Left ventricle myocardium superior (tissue), 1 donor: ENCODE measurements at places on chromosomes 5 and 9. TPM values are rescaled to one million over a fixed set of nuclear protein-coding genes. Genes with fewer than 3 reads are reported as not detected.

DNA sequence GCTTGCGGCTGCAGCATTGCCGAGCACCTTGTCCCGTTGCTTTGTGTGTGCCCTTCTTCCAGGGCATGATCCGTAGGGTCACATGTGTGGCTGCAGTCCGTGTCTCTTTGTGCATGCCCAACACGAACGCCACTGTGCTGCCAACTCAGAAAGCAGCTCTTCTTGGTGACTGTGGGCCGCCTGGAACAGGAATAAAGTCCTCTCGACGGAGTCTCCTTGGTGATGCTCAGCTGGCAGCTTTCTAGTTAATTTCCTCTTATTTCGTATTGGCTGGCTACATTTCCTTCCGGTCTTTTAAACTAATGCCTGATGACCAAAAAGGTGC lies 5.8 kb downstream of the EXOC3 start:
- DNase-seq = no peak

DNA sequence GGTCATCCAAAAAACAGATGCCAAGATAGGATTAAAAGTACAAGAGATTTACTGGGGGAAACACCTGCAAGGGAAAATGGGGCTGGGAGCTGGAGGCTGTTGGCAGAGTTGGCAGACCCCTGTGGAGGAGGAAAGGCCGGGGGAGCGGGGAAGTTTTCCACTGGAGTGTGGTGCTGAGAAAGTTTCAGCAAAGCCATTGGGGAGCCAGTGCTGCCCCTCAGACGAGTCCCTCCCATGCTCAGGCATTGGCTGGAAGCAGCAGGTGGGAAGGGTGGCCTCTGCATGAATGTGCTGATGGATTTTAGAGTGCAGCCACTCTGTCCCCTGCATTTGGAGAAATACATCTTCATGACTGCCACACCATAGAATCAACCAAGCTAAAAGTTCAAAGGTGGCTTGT lies 52.8 kb downstream of the TTC1 start:
- no peak for DNase-seq

The TEX48 gene
- not detected for total RNA-seq

The BSPRY gene
- total RNA-seq = 0.37 TPM

DNA sequence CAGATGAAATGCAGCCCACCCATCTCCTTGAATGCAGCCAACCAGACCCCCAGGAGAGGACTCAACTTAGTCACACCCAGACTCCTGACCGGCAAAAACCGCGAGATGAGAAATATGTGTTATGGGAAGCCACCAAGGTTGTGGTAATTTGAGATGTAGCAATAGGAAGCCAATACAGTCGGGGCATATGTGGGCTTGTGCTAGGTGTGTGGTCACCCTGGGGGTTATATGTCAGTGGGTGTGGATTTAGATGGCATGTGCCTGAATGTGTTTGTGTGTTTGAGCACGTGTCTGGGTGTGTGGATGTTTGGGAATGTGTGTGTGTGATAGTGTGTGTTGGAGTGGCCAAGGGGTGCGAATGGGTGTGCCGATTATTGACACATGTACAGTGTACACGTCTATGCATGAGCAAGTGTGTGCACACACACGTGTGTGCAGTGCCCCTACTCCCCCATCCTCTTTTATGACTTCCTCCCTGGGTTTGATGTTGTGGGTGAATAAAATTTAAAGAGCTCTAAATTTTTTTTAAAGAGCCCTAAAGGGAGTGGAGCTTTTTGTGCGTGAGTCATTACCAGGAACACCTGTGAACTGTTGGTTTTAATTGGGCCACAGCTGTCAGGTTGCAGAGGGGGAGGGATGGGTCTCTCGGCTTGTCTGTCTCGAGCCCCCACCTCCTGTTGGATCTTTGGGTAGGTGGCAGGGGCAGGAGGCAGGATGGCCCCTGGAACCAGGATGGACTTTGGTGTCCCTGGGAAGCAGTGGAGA lies 86.8 kb downstream of the LHX2 start:
- no peak for DNase-seq

DNA sequence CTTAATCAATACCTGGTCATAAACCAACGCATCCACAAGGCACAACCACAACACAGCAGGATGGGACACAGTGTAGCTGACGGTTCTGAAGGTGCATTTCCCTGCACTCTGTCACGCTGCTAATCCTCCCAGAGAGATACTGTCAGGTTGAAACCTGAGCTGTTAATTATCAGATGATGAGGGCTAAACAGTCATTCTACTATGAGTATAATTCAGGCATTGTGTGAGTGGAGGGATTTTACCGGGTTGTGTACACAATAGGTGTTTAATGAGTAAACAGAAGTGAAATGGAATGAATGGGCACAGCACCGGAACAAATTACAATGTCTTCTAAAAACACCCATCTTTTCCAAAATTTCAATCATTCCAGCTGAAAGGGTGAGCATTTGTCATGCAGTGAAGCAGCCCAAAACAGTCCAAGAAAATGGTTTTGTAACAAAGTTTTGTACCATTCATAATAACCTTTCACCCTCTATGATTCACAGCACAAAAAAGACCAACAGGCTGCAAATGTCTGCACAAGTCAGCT lies 71.5 kb downstream of the ABCA1 start:
- DNase-seq = no peak

DNA sequence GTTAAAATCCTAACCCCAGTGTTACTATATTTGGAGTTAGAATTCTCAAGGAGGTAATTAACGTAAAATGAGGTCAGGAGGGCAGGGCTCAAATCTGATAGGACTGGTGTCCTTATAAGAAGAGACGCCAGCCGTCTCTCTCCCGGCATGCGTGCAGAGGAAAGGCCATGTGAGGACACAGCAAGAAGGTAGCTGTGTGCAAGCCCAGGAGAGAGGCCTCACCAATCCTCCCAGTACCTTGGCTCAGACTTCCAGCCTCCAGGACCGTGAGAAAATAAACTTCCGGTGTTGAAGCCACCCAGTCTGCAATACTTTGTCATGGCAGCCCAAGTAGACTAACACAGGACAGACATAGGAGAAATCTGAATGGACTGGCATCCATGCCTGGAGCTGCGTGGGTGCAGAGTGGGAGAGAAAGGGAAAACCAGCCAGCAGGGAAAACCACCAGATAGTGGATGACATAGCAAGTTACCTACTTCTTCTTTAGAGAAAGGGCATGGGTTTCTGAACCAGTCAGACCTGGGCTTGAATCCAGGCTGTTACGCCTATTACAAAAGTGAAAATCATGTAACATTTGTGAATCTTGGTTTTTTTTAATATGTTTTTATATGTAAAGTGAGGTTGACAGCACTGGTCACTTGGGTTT lies 89.2 kb downstream of the FSTL4 start:
- DNase-seq = no peak

The TERT gene
- not detected for total RNA-seq

GRCh38 chr5:17269201-17269600 lies 51.8 kb downstream of the BASP1 start:
- no peak for DNase-seq

The PRDM9 gene
- total RNA-seq = not detected

- no peak for DNase-seq
Observed at GRCh38 chr5:36526537-36526936, 79.9 kb upstream of the SLC1A3 start.

- no peak for DNase-seq
Observed at GRCh38 chr5:31844622-31845345, 205.9 kb downstream of the PDZD2 start.

GRCh38 chr9:78097541-78097940 lies 65.9 kb upstream of the GNAQ start:
- DNase-seq = no peak

DNA sequence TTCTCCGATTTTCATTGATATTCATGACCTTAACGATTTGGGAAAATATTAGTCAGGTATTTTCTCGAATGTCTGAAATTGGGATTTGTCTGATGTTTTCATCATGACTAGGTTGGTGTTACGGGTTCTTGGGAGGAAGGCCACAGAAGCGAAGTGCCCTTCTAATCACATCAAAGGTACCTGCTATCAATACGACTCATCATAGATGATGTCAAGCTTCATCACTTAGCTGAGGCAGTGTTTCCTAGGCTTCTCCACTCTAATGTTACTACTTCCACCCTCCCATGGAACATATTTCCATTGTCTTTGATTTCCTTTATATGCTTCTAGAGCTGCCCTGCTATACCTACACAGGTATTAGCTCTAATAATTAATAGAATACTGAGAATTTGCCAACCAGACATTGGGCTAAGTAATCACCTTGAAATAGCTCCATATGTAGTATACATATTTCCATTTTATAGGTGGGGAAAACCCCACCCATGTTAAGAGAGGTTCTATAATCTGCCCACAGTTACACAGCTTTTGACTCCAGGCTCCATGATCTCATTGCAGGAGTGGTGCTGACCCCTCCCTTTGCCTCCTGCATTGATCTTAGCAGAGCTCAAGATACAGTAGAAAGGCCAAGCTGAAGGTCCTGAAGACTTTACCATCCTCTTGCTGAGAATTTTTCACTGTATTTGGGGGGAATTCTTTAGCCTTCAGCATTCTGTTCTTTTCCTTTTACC lies 238.6 kb upstream of the ADAMTSL1 start:
- DNase-seq = no peak

DNA sequence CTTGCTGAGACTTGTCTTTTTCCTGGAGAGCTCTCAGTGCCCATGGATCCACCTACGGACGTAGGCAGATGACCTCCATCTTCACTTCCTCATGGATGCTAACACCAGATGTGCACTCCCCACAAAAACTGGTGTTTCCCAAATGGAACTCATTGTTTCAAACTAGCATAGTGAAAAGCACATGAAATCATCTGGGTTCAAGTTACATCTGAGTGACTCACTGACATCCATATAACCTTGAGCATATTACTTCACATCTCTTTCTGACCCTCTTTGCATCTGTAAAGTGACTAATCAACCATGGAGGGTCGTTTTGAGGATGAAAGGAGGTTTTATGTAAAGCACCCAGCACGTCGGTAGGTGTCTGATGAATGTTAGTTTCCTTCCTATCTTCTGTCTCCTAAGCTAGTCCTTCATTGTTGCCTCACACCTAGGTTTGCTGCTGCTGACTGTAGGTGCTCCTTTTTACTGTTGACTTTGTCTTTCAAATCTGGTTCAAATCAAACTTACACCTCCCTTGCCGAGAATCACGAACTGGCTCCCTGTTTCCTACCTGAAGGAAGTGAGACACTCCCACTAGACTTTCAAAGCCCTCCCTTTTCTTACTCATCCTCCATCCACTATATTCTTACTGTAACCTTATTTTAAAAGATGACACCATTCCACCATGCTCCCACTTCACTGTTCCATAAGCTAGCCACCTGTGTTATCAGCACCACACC lies 10.3 kb downstream of the OCLN start:
- no peak for DNase-seq

DNA sequence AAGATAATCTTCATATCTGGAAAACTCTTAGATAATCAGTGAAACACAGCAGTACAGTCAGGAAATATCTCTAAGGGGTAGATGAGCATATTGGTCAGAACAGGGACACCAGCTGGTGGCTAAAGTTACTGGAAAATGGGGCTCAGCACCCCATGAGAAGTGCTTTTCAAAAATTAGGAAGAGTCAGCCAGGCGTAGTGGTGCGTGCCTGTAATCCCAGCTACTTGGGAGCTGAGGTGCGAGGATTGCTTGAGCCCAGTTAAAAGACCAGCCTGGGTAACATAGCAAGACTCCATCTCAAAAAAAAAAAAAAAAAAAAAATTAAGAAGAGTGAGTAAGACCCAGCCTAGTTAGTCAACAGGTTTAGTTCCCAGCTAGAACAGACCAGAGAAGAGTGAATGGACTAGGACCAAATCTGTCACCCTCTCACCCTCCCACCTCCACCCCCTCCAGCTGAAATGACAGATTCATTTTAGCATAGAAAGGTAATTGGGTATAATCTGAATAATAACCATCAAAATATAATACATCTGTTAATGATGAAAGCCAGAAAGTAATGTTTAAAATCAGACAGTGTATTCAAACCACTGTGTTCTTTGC lies 120.9 kb downstream of the CDC42SE2 start:
- no peak for DNase-seq

The LCN9 gene
- not detected for total RNA-seq

GRCh38 chr9:134811673-134812342 lies 68.8 kb upstream of the FCN2 start:
- DNase-seq = no peak

DNA sequence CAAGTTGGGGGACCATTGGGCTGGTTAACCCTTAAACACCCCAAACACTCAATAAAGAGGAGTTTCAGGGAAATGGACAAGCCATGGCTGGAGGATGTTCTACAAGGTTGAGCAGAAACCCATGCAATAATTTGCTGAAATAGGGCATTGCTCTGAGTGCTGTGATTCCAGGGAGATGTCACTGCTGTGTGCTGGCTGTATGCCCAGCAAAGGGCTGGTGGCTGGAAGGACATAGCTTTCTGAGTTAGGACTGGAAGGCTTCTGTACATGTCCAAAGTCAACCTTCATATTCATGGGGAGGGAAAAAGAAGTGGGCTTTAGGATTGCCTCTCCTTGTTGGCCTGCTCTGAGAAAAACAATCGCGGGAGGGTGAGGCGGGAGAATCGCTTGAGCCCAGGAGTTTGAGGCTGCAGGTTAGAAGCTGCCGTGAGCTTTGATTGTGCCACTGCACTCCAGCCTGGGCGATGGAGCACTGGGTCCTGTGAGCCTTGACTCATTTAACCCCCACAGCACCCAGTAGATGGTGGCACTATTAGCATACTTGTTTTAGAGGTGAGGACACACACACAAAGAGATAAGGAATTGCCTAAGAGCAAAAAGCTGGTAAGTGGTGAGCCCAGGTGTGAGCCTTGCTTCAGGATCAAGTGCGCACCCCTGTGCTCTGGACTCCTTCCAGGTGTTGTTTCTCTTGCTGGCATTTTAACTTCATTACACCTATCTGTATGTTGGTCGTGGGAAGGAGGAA lies 20.4 kb downstream of the IL12B start:
- peak; percentile 37 for DNase-seq

GRCh38 chr5:172049226-172049796 lies 42.9 kb upstream of the FBXW11 start:
- no peak for DNase-seq

The TDRD7 gene
- total RNA-seq = 8.8 TPM

- no peak for DNase-seq
Observed at GRCh38 chr9:38010918-38011704, 57.9 kb downstream of the SHB start.

GRCh38 chr9:3049636-3050035 lies 205.7 kb upstream of the PUM3 start:
- DNase-seq = no peak

The NR4A3 gene
- 4.1 TPM for total RNA-seq

- DNase-seq = no peak
Observed at GRCh38 chr5:80747922-80748321, 93.1 kb upstream of the DHFR start.

The PIP5K1B gene
- 85.3 TPM for total RNA-seq

GRCh38 chr5:54612711-54613110 lies 95.2 kb downstream of the SNX18 start:
- no peak for DNase-seq

DNA sequence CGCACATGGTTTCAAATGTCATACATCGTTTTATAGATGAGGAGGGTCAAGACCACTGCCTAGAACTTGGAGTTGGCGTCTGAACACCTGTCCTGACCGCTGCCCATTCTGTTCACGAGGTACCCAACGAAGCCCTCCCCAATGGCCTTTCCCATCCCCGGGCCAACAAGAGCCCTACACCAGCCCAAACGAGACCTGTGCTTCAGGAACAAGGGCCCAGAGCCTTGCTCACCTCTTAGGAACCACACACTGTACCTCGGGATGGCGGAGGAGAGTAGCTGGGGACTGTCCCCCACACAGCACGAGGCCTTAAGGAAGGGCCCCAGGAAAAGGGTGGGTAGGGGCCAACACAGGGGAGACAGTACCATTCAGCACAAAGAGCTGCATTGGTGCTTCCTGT lies 3.0 kb downstream of the SURF6 start:
- no peak for DNase-seq
